ENCODE measurements at places on chromosomes 5 and 9.

DNA sequence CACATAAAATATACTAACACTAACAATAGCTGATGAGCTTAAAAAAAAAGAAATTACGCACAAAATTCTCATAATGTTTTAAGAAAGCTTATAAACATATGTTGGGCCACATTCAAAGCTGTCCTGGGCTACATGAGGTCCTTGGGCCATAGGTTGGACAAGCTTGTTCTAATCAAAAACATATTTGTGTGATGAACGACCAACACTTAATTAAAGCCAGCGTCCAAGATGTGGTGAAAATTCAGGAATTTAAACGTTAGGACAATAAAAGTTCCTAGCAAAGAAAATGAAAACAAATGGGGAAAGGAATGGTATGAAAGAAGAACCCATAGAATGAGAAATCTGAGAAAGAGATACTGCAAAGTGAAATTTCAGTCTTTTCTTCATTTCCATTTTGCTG is 429.6 kb upstream of the DMAC1 start:
- DNase-seq: no peak

GRCh38 chr5:25441810-25442209 is 797.0 kb upstream of the CDH10 start:
- DNase-seq: no peak

- no peak for DNase-seq
These were observed 1273.0 kb downstream of the EFNA5 start for GRCh38 chr5:106397700-106398099.

DNA sequence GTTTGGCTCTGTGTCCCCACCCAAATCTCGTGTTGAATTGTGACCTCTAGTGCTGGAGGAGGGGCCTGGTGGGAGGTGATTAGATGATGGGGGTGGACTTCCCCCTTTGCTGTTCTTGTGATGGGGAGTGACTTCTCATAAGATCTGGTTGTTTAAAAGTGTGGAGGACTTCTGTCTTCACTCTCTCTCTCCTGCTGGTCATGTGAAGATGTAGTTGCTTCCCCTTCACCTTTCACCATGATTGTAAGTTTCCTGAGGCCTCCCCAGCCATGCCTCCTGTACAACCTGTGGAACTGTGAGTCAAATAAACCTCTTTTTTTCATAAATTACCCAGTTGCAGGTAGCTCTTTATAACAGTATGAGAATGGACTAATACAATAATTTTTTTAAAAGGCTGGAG is 10.6 kb upstream of the MYO10 start:
- DNase-seq: no peak

DNA sequence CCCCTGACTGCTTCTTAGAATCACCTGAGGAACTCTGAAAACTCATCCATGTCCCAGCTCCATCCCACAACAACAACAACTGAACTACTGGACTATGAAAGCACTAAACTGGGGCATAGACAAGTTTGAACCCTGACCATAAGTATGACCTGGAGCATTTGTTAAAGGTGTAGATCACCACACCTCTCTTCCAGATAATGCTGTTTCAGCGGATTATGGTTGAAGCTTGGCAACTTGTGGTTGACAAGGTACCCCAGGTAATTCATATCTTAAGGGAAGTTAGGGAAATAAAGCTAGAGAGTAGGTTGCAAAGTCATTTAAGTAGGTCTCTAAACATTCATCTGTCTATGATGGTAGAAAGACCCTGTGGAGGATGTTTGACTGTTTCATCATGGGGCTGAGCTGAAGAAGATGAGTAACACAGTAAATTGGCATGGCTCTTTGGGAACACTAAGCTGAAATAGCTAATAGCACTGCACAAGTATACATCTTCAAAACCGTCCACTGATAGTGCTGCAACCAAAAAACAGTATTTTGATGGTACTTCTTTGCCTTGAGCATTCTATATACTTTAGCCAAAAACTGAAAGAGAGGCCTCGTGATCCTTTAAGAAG is 80.2 kb downstream of the TMEM174 start:
- DNase-seq: no peak

DNA sequence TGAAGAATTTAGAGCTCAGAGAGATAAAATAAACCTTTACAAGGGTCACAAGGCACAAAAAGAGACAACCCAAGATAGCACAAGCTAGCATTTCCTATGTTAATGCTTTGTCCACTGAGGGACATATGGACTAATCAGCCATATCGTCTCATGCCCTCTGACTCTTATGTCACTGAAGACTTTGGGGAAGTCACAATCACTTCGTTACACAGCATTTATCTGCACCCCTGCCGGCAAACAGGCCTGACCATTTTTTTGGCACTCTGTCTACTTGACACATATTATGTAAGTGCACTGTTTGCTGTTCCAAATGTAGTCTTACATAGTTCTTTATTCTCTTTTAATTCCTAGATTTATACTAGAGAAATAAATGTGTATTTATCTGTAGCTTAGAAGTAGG is 13.9 kb upstream of the BNC2 start:
- DNase-seq: no peak

GRCh38 chr9:38358390-38359296 is 33.9 kb upstream of the ALDH1B1 start:
- DNase-seq: no peak

GRCh38 chr5:97163360-97163764 is 19.7 kb downstream of the RIOK2 start:
- no peak for DNase-seq
